Diencephalon (tissue), 1 donor: ENCODE measurements at places on chromosomes 7 and 10. TPM values are rescaled to one million over a fixed set of nuclear protein-coding genes. Genes with fewer than 3 reads are reported as not detected.

Gene SLC26A4
- 0.69 TPM for total RNA-seq

Gene ACSL5
- 2.3 TPM for total RNA-seq

Gene TAS2R4
- total RNA-seq, result 4.4 TPM

Gene SLC18A3
- total RNA-seq, result 2.8 TPM

Gene PVRIG
- not detected for total RNA-seq

Gene HOXA4
- not detected for total RNA-seq

Gene CTAGE4
- 1.2 TPM for total RNA-seq

Gene NPFFR1
- total RNA-seq, result 5.1 TPM

Gene NRAP
- total RNA-seq, result 0.23 TPM

Gene SNCG
- 29.1 TPM for total RNA-seq

Gene POR
- 62.5 TPM for total RNA-seq

Gene COL17A1
- under 0.01 TPM for total RNA-seq

Gene TAS2R41
- total RNA-seq, result not detected

Gene EN2
- 0.23 TPM for total RNA-seq

Gene HSPA14
- total RNA-seq, result 15.2 TPM

Gene INTS1
- total RNA-seq, result 38.1 TPM

Gene LRMDA
- total RNA-seq, result 5.8 TPM

Gene ITPRID1
- total RNA-seq, result 0.23 TPM

Gene PAXIP1
- 11.3 TPM for total RNA-seq

Gene MACROH2A2
- total RNA-seq, result 45.7 TPM

Gene GIMAP2
- 6.7 TPM for total RNA-seq
